ENCODE measurements at places on chromosomes 7 and 10.

DNA sequence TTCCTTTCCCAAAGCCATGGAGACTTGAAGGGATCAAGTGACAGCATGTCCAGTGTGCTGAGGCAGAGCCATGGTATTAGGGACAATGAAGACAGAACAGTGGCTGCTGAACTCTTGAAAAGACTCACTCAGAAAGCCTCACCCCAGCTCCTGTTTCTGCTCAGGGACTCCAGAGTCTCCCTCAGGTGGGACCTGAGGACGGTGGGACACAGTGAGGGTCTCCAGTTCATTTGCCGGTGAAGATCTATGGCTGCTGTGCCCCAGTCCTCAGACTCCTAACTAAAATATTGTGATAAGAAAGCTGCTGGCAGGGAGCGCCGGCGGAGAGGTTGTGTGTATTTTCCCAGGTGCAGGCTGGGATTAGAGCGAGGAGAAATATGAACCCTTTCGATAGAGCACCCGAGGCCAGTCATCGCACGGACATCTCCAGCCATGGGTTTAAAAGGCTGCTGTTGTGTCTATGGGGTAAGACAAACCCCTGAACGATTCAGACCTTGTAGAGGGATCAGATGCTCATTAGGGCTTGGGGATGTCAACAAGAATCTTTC lies 57.2 kb downstream of the C7orf25 start:
- no peak for DNase-seq

GRCh38 chr10:56222237-56222636 lies 138.8 kb downstream of the ZWINT start:
- no peak for DNase-seq

- no peak for DNase-seq
Observed at GRCh38 chr7:112290065-112290464, 83.6 kb downstream of the ZNF277 start.

DNA sequence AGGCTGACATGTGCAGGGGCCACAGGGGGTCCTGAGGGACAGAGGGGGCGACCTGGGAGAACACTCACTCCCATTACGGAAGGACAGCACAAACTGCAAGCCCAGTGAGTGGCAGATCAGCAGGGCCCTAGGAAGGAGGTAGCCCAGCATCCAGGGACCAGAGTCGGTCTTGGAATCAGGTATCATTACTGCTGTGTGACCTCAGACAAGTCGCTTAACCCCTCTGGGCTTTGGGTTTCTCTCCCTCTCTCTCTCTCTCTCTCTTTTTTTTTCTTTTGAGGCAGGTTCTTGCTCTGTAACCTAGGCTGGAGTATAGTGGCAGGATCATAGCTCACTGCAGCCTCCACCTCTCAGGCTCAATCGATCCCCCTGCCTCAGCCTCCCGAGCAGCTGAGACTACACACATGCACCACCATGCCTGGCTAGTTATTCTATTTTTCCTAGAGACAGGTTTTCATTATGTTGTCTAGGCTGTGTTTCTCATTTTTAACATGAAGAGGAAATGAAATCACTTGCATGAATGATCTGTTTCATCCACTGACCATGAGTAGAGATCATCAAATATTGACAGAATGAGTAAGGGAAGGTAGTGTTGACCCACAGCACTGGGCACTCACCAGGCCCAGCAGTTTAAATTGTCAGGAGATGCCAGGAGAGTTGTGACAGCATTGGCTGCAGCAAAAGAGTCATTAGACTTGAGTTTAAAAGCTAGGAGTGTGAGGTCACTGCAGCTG lies 49.4 kb downstream of the BUB3 start:
- DNase-seq, result no peak

DNA sequence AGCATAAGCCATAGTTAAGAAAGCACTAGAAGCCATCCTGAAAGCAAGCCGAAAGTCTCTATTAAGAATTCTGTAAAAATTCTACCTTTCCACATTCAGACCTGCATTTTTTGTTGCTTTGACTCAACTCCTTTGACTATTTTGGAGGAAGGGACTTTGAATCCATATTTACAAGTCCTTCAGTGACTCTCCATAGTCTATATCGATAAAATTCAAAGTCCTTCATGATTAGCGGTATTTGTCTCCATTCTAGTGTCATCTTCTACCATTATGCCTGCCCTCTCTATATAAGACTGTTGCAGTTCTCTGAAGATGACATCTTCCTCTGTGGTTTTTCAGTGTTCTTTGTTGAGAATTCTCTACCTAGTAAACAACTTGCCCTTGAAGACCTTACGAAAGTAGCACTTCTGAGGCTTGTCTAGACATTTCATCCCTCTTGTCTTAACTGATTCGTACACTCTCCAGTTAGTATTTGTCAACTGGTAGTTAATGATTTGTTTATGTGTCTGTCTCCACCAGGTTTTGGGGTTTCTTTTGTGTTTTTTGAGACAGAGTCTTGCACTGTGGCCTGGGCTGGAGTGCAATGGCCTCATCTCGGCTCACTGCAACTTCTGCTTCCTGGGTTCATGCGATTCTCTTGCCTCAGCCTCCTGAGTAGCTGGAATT lies 1.7 kb downstream of the CCSER2 start:
- no peak for DNase-seq

DNA sequence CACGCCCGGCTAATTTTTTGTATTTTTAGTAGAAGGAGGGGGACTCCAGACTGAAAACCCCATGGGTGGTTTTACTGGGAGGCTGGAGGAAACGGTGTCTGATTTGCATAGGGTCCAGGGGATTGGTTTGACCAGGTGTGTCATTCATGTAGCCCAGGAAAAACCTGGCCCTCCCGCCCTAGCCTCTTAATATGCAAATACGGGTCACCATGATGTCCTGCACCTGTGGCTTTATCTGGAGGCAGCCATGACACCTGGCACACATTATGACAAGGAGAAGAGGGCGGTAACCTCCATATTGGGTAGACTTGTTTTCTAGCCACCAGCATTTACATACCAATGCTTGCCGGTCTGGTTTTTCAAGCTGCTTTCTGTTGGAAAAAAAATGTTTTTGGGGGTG lies 68.0 kb downstream of the TRIL start:
- DNase-seq, result no peak

DNA sequence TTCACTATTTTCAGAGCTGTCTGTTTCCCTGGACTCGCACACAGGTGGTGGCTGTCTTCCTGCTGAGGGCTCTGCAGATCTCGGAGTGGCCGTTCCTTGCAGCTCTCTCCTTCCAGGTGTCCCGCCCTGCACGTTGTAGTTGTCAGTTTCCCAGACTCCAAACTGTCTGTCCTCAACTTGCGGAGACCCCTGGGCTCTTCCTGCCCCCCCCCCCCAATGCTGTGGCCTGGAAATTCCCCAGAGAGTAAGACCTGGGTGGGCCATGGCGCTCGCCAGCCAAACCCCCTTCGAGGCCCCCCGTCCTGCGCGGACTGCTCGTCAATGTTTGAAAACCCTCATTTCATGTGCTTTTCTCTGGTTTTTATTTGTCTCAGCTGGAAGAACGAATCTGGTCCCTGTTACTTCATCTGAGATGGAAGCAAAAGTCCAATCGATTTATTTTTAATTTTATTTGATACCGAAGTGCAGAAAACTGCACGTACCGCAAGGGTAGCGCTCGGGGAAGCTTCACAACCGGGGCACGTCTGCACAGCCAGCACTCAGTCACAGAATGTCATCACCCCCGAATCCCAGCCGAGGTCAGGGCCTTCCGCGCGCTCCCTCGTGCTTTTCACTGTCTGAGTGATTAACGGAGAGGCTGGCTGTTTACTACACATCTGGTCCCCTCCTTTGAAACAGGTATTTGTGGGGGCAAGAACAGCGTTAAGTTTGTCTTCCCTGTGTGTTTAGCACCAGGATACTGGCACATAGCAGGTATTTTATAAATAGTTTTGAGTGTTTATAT lies 46.4 kb upstream of the NKX6-2 start:
- DNase-seq, result no peak

DNA sequence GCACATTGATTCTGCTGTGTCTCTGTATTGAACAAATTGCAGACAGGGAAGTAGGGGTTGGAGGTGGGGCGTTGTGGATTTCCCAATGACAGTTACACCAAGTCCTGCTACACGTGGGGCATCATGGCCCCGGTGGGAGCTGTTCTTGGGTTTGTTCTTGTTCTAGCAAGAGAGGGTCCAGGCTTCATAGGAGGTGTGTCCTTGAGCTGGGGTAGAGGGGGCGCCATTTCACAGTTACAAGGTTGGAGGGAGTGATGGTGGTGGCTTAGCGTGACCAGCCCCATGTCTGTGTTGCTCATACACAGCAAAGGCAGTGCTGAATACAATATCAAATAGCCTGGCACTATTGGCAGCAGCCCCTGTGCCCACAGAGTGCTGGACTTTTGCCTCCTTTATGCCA lies 15.7 kb downstream of the SH2D4B start:
- DNase-seq, result no peak

DNA sequence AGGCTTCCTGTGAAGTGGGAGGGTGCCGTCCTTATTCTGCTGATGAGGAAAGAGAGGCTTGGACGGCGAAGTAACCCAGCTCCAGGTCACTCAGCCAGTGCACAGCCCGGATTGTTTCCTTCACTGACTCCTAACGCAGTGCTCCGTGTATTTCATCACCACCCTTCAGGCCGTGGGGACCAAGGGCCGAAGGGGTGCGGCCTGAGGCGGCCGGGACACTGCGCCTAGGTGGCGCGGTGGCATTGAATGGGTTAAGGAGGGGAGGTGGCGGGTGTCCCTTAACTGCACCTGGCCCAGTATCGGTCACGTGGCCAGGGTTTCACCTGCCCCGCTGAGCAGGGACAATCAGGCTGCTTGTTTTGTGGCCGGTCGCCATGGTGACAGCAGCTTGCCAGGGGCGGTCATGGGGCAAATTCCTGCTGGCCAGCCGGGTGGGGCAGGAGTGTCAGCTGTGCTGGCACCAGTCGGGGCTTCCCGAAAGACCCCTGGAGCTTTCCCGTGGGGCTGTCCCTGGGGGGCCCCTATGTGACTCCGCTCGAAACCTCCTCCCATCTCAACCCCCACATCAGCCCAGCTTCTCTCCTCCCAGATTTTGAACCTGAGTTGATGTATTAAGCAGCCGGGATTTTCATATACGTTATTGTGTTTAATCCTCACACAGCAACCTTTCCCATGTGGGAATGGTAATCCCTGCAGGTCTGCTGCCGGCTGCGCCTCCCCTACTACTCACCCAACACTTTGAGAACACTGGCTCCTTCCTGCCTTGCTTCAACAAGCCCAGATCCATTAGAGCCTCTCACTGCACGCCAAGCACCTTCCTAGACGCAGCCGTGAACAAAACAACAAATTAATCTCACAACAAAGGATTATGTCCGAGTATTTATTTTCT lies 4.4 kb upstream of the ABHD11 start:
- DNase-seq, result no peak

DNA sequence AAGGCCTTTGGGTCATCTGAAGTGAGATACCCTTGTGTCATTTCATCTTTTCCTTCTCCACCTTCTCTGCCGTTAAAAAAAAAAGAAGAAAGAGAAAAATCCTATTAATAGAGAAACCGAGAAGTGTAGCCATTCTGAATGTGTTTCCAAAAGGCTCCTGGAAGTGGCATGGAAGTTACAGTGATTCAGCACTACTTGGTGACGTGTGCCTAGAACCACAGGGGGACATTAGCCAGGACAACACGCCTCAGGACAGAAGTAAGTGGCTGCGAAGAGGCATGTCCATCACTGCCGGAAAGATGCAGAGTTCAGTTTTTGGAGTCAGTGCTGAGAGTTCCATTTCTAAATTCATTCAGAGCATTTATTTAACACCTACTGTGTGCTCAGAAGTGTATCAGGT lies 6.3 kb downstream of the HTRA1 start:
- no peak for DNase-seq

DNA sequence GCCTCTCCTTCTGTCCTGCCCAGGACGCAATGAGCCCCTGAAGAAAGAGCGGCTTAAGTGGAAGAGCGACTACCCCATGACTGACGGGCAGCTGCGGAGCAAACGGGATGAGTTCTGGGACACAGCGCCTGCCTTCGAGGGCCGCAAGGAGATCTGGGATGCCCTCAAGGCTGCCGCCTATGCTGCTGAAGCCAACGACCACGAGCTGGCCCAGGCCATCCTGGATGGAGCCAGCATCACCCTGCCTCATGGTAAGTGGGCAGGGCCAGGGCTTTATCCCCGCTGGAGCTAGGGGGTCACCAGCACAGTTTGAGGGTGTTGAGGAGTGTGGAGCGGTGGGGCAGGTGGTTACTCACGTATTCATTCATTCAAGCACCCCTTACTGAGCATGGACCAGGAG lies 4.7 kb upstream of the ANKRD2 start:
- no peak for DNase-seq

DNA sequence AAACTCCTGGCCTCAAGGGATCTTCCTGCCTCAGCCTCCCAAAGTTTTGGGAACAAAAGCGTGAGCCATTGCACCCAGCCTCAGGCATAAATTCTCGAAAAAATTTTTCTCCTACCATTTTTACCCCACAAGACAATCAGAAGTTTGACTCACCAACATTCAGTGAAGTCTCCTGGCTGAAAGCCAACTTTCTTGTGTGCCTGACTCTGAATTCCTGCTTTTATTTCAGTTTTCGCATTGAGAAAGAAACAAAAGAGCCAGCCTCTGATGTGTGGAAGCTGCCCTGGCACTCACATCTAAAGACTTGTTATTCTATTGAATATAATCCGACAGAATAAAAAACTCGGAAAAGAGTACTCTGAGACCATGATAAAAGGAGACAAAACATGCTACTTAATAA lies 402.9 kb downstream of the MAGI2 start:
- DNase-seq, result no peak

DNA sequence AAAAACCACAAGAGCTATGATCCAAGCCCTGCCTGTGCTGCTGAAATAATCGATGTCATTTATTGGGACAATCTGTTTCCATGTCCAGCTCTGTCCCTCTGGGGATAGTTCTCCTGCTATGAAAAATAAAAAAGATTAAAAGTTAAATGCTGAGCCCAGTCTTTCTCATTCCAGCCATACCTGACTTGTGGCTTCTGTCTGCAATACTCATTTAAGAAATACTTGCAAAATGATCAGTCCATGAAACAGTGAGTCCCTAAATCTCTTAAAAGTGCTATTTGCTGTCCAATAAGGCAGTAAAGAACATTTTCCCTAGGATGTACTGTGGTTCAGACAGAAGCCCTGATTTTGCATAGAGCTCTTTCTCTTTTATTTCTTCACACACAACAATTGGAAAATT lies 91.7 kb downstream of the SLC16A9 start:
- no peak for DNase-seq

DNA sequence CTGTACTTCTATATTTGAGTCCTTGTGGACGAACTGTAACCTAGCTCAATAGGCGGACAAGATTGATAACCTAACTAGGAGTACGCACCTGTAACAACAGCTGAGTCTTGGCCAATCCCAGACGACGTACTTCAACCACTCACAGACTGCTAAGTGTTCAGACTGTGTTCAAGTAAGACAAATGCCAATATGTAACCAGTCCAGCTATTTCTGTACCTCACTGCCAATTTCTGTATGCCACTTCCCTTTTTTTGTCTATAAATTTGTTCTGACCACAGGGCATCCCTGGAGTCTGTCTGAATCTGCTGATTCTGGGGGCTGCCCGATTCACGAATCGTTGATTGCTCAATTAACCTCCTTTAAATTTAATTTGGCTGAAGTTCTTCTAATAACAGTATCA lies 32.2 kb downstream of the HACD1 start:
- DNase-seq, result no peak

GRCh38 chr7:142714375-142714774 lies 34.9 kb upstream of the PRSS1 start:
- DNase-seq, result peak; percentile 32

- DNase-seq, result no peak
Observed at GRCh38 chr7:112547916-112548315, 67.1 kb downstream of the LSMEM1 start.

- DNase-seq, result no peak
Observed at GRCh38 chr10:6056411-6057135, 5.6 kb downstream of the IL2RA start.
